ENCODE measurements at places on chromosomes 2 and 18.

DNA sequence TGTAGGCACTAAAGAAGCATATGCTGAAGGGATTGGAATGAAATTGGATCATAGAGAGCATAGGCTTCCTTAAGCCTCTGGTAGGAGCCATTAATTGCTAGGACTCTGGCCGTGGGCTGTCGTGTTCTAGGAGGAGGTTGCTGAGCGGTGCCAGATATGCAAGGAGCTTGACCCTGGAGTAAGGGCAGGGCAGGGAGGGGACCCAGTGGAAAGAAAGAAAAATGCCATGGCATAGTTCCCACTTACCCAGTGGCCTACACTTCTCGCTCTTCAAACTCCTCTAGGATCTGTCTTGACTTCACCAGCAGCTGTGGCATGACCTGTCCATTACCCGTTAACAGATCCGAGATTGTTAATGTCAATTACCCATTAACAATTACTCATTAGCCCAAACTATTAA, 53.1 kb downstream of the NEURL3 start:
- no peak for DNase-seq

DNA sequence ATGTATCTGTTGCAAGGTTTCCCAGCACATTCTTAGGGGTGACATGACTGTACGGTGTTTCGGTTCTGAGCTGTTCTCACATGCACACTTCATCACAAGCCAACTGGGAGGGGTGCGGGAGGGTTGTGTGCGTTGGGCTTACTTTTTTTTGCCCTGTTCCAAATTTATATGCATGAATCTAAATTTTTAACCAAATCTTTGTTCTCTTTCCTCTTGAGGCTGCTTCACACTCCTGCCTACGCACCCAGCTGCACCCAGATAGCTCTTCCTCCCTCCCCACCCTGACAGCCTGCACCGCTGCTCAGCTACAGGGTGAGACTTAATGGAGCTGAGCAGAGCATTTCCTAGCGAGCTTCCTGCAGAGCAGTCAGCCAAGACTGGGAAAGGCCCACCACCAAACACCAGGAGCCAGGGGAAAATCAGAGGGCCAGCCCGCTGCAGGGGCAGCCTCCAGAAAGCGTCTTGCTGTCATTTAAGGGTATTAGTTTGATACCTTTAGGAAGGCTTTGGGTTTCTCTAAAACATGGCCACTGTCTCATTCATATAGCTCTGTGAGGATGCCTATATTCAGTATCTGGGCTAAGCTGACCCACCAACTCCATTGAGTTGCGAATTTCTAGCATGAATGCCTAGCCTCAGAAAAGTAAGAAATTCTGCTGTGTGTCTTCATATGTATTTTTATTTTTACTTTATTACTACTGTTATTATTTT, 84.5 kb downstream of the POU3F3 start:
- no peak for DNase-seq

GRCh38 chr2:195864316-195864715, 204.3 kb downstream of the DNAH7 start:
- no peak for DNase-seq

DNA sequence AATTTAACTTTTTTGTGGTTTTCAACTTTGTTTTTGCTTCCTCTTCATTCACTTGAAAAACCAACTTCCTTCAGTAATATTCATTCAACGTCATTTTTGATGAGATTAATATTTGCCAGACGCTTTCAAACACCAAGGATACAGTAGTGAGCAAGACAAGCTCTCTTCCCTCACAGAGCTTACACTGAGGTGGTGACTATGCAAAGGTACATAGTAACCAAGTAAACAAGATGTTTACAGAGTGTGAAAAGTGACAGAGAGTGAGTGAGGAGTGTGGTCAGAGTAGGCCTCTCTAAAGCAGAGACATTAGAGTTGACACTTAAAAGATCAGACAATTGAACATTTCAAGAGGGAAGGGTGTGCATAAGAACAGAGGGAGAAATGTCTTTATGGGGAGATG, 155.5 kb downstream of the TMEM247 start:
- DNase-seq = no peak

DNA sequence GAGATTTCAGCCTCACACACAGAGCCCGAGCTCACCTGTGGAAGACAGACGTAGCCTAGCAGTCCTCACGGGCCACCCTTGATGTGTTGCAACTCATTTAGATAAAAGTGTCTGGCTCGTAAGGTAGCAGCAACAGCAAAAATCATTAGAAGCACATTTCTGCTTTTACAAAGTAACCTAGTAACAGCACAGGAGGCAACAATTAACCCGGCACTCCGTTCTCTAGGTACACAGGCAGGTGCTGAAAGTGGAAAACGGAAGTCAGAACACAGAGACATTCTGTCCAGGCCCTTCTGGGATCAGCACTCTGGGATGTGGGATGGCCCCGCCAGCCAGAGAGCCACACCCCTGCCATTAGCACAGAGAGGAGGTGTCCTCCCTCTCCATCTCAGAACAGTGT, 99.3 kb downstream of the KLHL29 start:
- no peak for DNase-seq

- no peak for DNase-seq
These were observed 108.0 kb downstream of the SGPP2 start for GRCh38 chr2:222532315-222532714.

DNA sequence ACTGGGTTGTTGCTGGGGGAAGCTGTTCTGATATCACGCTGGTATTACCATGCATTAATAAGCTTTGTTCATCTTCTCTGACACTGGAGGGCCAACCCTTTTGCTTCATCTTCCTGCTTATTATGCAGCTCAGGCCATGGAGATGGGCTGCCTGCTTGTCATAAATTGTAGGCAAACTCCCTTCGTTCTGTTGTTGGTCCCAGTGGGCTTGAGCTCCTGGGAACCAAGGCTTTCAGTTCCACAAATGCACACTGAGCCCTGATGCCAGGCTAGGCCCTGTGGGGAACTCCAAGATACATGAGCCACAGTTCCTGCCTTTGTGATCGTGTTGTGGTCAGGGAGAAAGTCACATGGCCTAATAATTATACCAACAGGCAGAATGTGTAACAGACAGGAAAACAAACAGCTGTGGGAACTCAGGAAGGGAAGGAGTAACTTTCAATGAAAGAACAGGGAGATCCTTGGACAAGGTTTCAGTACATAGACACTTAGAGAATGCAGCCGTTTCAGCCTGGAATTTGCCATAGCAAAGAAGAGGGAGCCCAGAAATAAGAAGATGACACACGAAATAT, 49.0 kb upstream of the BCL2L11 start:
- peak; percentile 84 for DNase-seq

DNA sequence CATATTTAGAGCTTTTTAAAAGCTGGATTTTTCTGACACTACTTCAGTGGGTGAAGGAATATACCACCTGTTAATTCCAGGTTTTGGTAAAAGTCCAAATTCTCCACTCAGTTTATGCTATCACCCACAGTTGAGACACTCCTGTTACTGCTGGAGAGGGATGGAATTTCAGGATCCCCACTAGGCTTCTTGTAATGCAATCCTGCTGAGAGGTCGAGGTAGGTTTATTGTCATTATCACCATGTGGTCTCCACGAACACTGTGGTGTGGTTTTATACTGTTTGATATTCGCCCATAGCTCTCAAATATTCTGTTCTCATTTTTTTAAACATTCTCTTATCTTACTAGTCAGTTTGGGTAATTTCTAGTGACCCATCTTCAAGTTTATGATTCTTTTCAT, 167.9 kb downstream of the CCDC102B start:
- DNase-seq = no peak

DNA sequence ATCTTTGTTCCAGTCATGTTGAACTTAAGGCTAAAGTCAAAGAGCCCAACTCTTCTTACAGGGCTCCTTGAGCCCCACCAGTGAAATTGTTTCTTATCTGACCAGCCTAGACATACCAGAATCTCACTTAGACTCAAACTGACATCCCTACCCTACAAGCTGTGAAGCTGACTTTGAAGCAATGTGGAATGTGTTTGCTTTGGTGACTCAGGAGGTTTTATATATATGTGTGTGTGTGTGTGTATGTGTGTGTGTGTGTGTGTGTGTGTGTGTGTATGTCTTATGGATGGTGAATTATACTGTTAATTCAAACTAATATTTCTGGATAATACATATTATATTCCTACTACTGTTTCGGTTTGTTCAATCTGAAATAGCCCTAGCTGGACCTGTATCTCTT, 67.3 kb downstream of the CAMKMT start:
- peak; percentile 52 for DNase-seq

DNA sequence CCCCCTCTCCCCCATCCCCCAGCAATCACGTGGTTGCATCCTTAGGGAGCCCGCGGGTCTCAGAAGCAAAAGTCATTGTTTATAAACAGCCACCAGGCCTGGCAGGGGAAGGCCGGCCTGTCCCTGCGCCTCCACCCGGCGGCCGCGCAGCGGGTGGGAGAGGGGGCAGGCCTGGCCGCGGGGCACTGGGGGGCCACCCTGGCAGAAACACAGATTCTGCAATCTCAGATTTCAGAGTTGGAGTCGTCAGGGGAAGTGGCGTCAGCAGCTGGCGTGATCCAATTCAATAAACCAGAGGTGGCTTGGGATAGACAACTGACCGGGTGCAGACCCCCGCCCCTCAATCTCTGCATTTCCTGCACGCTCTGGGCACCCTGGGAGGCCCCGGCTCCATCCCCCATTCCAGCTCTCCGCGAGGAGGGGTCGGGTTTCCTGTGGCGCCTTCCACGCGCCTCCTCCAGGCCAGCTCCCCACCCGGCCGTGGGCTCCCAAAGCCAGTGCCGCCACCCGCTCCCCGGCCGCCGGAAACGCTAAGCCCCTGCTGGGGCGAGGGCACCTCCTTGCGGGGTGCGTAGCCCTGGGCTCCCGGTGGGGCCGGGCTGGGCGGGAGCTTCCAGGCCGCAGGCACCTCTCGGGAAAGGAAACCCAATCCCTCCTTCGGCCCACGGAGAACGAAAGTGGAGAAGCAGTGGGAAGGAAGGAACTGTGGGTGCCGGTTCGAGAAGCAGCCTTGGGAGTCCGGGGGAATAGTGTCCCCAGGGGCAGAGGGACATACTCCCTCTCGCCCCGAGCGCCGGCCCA, 1.1 kb downstream of the BIN1 start:
- no peak for DNase-seq

DNA sequence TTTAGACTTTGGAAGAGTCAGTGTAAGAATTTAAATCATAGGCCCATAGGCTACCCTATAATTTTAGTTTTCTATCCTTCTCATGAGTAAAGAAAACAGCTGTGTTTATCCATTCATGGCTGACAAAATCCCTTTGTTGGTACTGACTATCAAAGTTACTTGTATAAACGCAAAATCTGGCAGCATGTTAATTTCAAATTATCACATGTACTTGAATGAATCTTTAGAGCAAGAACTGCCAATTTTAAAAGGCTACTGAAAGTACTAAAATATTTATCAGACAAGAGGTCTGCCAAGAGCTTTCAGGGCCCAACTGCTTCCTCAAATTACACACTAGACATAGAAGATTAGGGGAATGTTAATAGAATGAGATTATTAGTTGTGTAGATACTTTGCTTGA, 66.6 kb downstream of the MYL12B start:
- no peak for DNase-seq

DNA sequence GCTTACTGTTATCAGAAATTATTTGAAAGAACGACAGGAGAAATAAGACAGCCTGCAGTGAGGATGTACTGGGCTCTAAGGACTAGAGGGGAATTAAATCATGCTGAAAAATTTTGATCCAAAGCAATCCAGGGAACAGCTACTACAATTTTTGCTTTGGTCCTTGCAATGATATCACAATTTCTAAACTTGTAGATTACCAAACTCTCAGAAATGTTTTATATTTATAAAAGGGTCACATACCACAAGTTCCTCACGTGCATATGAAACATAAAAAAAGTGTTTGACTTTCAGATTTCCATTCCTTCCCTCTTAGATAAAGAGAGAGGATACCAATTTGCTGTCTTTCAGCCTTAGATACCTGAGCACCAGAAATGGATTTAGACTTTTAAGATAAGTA, 261.2 kb downstream of the STK39 start:
- no peak for DNase-seq

DNA sequence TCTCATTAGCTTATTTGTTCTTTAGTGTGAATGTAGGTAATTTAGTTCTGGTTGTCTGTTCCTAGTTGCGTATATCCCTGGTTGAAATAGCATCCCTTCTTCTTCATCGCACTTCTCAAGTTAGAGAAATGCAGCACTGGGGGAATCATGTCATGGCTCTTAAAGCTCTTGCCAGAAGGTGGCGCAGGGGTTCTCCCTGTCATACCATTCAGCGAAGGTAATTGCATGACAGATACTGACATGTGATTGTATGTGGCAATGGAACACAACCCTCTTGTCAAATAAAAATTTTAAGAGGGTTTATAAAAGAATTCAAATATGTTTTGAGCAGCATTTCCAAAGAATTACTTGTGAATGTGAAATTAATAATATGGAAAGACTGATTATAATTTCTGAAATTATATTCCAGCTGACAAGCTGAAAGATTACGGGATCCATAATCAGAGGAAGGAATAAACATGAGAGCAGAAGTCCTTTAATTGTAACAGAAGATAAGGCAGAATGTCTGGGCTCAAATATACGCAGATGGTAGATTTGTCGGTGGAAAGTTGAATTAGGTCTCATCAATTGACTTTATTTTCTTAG, 411.7 kb downstream of the DSEL start:
- peak; percentile 23 for DNase-seq

- DNase-seq = no peak
These were observed 21.6 kb downstream of the TMEM18 start for GRCh38 chr2:655626-656025.

- DNase-seq = no peak
These were observed 118.4 kb upstream of the REG3G start for GRCh38 chr2:78907089-78907488.

- no peak for DNase-seq
These were observed 133.2 kb downstream of the ZNF532 start for GRCh38 chr18:58997811-58998337.

DNA sequence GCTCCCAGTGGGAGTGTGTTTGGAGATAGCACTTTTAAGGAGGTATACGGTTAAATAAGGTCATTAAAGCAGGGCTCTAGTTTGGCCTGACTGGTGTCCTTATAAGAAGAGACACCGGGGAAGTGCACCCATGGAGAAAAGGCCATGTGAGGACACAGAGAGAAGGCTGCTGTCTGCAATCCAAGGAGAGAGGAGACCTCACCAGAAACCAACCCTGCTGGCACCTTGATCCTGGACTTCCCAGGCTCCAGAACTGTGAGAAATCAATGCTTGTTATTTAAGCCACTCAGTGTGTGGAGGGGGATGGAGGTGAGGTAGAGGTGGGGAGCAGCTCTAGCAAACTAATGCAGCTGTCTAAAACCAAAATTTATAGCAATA, 62.0 kb downstream of the RPL31 start:
- no peak for DNase-seq

- DNase-seq = no peak
These were observed 81.6 kb downstream of the LBH start for GRCh38 chr2:30312916-30313315.

GRCh38 chr2:105519516-105519915, 120.7 kb upstream of the FHL2 start:
- DNase-seq = no peak

- DNase-seq = no peak
These were observed 310.5 kb downstream of the SATB2 start for GRCh38 chr2:199147216-199147615.

GRCh38 chr2:159737292-159737916, 25.1 kb downstream of the MARCHF7 start:
- no peak for DNase-seq

Measured in PC-9 (cell line).